ENCODE measurements at places on chromosomes 16 and 17.

DNA sequence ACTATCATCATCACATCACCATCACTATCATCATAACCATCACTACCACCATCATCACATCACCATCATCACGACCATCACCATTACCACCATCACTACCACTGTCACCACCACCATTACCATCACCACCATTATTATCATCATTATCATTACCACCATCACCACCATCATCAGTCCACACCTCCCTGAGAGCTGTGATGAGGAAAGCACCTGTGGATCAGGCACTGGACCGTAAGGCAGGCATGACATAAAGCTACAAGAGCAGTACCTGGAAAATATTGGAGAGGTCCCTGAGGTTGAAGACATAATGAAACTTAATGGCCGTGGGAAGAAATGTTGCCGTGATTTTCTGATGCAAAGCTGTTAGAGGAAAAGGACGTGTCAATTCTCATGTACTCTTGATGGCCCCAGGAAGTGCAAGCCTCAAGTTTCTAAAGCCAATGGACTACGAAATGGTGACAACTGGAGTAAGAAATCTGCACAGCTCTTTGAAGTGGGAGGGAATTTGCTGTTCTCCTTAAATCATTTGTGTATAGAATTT is 98.4 kb downstream of the DNAH17 start:
- DNase-seq, result no peak

GRCh38 chr16:73011926-73012325 is 36.0 kb downstream of the ZFHX3 start:
- DNase-seq, result no peak

GRCh38 chr16:56421313-56421712 is 4.0 kb downstream of the AMFR start:
- no peak for DNase-seq

GRCh38 chr17:74610108-74610507 is 13.4 kb downstream of the CD300E start:
- no peak for DNase-seq

GRCh38 chr16:87824016-87824990 is 45.0 kb downstream of the SLC7A5 start:
- no peak for DNase-seq

DNA sequence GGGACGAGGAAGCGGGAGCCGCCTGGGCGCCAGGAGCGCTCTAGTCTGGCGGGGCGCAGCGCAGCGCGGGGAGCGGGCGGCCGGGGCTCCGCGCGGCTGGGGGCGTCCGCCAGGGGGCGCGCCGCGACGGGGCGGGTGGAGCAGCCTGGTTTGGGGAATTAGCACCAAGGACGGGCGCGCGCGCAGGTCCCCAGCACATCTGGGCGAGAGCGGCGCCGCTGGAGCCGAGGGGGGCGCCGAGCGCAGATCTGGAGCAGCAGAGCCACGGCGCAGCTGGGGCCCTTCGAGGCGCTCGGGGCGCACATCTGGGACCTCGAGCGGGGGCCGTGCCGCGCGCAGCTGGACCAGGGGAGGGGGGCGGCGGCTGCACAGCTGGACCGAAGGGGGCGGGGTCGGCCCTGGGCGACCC is at the start of gene NXPH3:
TSS of gene NXPH3 (plus strand) at position 193 of the 409 bp plus-strand sequence. CDS start 349 bp downstream, outside the sequence.
- DNase-seq, result no peak

- DNase-seq, result no peak
These were observed 10.8 kb downstream of the SMTNL2 start for GRCh38 chr17:4594931-4595684.

GRCh38 chr16:3017794-3018506 is at the start of gene CLDN6:
TSS of gene CLDN6 (minus strand) at chr16:3018183. CDS start at chr16:3016021, 2,162 bp downstream.
- DNase-seq, result no peak

DNA sequence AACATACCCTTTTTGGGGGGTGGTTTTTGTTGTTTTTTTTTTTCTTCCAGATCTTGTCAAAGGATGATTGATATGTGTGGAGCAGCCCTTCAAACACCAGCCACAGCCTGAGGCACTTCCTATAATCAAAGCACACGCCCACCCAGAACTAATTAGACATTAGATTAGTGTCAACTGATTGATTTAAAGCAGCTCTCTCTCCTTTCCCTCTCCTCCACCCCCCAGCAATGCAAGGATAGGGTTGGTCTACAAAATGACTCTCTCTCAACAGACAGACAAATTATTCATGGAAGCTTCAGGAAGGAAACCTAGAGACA is 250.3 kb upstream of the SOX9 start:
- no peak for DNase-seq

DNA sequence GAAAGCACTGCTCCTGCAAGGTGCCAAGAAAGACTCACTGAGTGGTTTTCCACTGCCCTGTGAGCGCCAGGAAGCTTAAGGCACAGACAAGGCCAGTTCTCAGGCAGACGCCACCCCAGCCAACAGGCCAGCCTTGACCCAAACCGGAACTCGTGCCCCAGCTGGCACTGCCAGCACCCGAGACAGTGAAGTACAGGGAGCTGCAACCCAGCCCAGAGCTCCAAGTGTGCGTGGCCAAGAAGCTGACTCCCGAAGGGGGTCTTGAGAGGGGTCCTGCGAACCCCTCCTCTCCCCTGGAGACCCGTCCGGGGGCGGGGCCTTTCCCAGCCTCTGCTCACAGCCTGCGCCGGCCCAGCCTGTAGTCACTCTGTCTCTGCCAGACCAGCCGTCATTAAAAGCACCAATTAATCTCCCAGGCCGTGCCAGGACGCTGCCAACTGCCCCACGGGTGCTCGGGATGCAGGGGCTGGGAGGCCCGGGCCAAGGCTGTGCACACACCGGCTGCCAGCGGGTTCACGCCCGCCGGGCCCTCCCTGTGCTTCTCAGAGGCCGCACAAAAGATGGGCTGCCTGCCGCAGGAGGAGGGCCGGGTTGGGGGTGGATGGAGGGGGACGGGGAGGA is 4.4 kb upstream of the SOX8 start:
- no peak for DNase-seq

DNA sequence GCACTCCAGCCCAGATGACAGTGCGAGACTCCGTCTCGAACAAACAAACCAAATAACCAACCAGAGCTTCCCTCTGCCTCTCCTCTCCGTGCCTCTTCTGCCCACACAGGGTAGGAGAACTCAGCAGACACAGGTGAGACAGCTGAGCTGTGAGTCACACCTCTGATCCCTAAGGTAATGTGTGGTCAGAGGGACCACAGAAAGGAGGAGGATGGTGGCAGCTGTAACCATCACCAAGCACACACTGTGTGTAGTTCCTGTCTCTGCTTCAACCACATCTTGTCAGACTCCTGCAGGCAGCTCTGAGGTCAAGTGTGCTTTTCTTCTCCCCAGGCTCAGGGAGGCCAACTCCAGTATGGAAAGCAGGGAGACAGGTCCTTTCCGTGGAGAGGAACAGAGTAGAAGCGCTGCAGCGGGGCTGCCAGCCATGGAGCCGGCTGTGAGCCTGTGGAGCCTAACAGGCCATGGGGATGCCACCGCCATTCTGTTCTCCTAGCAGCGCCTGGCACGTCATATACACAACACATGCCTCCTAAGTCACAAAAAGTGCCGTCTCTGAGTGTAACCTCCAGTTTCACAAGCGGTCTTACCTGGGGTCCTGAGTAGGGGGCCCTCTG is 7.1 kb downstream of the NUDT16L1 start:
- DNase-seq, result no peak

GRCh38 chr17:50240851-50241250 is 33.4 kb upstream of the TMEM92 start:
- DNase-seq, result no peak

GRCh38 chr17:205817-206216 is 24.4 kb upstream of the DOC2B start:
- DNase-seq, result no peak

DNA sequence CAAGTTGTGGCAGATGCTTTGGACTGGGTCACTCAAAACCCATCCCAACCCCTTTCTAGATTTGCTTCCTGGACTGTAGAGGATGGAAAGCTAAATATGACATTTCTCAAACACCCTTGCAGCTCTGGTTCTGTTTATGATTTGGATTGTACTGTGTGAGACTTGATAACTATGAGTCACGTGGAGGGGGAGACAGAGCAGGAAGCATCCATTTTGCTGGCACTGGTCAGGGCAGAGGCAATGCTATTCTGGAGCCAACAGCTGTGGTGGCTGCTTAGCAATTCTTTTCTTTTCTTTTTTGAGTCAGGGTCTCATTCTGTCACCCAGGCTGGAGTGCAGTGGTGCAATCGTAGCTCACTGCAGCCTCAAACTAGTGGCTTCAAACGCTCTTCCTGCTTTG is 13.6 kb upstream of the TERF2 start:
- DNase-seq, result no peak

DNA sequence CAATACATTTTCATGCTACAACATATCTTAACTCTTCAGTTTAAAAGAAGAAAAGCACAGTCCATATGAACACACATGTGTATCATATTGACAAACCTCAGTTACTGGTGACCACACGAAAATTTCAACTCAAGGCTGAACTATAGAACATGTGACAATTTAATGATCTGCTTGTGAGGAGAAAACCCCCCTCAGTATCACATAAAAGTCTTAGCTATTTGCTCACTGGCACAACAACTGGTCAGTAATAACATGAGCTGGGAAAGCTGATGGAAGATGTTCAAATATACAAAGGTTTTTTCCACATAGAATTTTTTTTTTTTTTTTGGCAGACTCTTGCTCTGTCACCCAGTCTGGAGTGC is 19.5 kb downstream of the ZNF652 start:
- DNase-seq, result no peak

DNA sequence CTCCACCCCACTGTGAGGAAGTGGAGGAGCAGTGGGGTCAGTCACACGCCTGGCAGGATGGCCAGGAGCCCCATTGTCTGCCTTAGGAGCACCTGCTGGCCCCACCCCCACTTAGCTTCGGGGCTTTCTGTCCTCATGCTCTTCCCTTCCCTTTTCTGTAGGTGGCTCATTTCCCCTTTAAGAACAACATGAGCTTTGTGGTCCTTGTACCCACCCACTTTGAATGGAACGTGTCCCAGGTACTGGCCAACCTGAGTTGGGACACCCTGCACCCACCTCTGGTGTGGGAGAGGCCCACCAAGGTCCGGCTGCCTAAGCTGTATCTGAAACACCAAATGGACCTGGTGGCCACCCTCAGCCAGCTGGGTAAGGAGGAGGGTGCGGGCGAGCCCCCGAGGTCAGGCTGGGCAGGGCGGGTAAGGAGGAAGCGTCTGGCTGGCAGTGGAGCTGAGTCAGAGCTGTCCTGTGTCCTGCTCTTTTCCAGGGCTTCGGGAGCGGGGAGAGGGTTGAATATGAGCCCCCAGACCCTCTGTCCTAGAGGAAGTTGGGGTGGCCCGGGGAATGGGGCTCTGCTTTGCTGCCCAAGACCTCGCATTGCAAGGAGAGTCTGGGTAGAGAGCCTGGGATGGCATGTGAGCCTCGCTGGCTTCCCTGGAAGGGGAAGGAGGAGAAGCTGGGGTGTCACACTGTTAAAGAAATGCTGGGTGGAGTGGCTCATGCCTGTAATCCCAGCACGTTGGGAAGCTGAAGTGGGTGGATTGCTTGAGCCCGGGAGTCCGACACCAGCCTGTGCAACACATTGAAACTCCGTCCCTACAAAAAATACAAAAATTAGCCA is 9.2 kb upstream of the SERPINF1 start:
- DNase-seq, result no peak

DNA sequence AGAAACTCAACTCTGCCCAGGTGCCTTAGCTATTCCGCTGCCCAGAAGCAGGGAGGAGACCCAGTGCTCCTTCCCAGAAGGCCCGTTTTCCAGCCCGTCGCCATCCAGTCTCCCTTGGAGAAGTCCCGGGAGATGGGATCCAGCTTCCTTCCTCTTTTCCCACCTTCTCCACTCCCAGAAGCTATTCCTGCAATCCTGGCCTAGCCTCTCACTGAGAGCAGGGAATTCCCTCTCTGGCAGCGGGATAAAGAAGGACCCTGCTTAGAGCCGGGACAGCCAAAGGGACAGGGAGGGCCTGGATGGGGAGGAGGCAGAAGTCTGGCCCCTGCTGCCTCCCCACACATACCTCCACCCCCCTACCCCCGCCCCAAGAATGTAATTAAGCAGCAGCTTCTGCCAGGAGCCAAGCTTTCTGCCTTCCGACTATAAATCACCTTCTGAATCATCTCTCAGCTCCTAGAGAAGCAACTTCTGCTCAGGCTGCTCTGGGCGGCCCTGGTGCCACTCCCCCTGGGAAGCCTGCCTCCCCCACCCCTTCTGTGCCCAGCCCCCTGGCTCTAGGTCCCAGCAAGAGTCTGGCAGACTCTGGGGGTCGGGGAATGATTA is 6.4 kb downstream of the WNT3 start:
- no peak for DNase-seq

DNA sequence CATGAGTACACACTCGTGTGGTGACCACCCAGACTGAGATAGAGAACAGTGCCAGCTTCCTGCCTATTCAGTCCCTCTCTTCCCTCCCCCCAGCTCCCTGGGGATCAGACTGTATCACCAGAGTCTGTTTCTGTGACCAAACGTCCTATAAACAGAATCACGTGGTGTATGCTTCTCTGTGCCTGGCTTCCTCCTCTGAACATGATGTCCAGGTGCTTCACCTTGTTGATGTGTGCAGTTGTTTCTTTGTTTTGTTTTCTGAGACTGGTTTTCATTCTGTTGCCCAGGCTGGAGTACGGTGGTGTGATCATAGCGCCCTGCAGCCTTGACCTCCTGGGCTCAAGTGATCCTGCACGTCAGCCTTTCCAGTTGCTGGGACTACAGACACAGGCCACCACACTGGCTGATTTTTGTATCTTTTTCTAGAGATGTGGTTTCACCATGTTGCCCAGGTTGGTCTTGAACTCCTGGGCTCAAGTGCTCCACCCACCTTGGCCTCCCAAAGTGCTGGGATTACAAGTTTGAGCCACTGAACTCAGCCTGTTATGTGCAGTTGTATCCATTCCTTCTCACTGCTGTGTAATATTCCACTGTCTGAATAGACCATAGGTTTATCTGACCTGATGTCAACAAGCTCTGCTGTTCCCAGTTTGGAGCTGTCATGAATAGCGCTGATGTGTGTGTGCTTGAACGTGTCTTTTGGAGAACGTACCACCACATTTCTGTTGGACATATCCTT is 28.9 kb upstream of the PRM1 start:
- DNase-seq, result no peak

DNA sequence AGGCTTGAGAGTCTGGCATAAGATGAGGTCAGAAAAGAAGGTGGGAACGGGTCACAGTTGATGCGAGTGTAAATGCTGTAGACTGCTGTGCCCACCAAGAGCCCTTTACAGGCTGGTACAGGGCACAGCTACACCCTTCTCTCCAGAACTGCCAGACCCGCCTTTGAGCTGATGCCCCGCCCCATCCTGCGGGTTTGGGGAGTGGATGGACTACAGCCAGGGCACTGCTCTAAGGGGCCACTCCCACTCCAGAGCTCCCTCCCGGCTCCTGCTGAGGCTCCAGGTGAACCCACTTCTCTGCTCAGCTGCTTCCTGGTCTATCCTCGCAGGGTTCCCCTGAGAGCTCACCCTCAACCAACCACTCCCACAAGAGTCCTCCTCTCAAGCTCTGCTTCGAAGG is 12.3 kb downstream of the MEIOB start:
- no peak for DNase-seq

DNA sequence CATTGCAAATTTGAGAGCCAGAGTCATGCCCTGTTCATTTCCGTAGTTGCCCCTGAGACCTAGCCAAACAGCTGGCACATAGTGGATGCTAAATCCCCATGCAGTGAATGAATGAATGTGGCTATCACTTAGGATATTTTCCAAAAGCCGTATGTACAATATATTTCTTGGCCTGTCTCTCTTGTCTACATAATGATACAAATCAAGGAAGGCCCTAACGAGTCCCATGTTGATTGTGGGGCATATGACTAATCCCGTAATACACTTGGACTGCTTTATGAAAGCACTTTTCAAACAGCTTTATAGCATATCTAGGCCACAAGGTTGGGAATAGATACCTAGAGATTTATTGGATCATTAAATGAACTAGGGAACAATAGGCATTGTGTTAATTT is 478.0 kb downstream of the SLC39A11 start:
- DNase-seq, result no peak

Data from NCI-H524 treated with DMSO at 0.1 percent for 48 hours (cell line).